Fibroblast of skin of right quadriceps (primary cell): ENCODE measurements at places on chromosomes 2 and 18.

GRCh38 chr18:44048846-44049245 lies 631.8 kb upstream of the SETBP1 start:
- no peak for DNase-seq

- DNase-seq = no peak
Observed at GRCh38 chr2:27708666-27709065, 45.0 kb downstream of the SLC4A1AP start.

GRCh38 chr2:186308347-186308746 lies 177.7 kb upstream of the ZC3H15 start:
- DNase-seq = no peak

GRCh38 chr2:102032368-102033030 lies 40.7 kb downstream of the IL1R2 start:
- no peak for DNase-seq

- DNase-seq = no peak
Observed at GRCh38 chr2:227103583-227103982, 60.4 kb downstream of the COL4A4 start.

- no peak for DNase-seq
Observed at GRCh38 chr2:128348701-128349100, 30.0 kb upstream of the HS6ST1 start.

- DNase-seq = no peak
Observed at GRCh38 chr18:27185025-27185763, at the start of gene CHST9. Gene CHST9 (minus strand): TSS chr18:27185308. CDS start chr18:27142809, 42,499 bp downstream.

DNA sequence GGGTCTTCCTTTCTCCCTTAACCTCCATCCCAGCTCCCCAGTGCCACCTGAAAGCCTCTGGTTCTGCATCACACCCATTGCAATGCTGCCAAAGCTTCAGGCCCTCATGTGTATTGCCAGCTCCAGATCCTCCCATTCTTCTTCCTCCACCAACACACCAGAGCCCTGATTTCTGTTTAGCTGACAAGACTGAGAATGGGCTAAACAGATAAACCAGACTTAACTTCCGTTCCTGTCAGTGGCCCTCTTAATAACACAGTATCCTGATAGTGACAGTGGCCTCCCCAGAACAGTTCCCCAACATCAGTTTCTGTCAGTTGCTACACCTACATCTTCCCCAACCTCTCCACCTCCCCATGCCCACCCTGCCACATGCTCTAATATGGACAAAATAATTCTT lies 31.3 kb upstream of the C1D start:
- no peak for DNase-seq

GRCh38 chr2:197805715-197806633 lies 1.6 kb downstream of the PLCL1 start:
- no peak for DNase-seq

GRCh38 chr2:170493426-170494097 lies 221.6 kb upstream of the SP5 start:
- DNase-seq = peak; percentile 64

DNA sequence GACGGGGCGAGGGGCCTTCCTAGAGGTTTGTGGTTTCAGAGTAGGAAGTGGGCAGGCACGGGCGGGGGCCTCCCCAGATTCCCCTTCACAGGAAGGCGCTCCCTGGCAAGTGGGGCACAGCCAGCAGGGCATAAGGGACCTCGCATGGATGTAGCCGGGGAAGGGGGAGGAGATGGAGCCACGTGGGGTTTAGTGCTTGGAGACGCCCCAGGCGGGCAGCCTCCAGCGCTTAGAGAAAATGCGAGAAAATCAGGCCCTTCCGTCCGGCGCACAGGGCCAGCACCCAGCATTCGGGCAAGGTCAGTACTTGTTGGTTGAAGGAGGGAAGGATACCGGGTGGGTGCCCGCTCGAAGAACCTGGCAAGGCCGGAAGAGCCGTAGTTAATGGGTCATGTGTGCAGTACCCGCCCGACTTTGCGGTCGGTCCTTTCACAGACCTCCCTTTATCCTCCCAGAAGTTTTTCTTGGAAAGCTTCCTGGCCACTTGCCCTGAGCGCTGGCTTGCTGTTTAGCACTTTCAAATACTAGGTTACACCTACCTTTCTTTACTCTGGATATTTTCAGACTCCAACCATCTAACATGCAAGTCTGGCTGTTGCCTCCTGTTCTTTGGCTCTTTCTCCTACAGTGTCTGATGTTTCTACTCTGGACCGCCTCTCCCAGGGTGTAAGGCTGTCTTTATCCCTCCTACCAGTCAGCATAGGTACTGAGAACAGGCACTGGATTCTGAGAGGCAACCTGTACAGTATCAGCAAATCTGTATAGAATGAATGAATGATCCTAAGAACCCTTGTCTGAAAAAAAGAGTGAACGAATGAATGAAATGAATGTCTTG lies 78.1 kb downstream of the CIB4 start:
- no peak for DNase-seq

GRCh38 chr2:40178171-40178778 lies 273.6 kb downstream of the SLC8A1 start:
- no peak for DNase-seq

DNA sequence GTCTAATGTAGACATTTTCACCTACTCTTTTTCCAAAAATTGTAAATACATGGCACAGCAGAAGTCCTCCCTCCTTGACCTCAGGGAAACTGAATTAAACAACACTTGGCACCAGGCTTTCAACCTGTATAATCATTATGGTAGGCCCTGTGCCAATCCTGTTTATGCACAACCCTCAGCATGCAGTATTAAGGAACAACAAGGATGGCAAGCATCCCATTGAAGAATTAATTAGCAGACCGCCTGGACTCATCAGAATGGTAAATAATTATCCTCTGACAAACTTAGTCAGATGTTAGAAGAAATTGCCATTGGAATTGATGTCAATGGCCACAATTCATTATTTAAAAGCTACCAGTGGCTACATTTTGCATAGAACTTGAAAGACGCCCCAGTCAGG lies 66.3 kb upstream of the GALNT5 start:
- no peak for DNase-seq

DNA sequence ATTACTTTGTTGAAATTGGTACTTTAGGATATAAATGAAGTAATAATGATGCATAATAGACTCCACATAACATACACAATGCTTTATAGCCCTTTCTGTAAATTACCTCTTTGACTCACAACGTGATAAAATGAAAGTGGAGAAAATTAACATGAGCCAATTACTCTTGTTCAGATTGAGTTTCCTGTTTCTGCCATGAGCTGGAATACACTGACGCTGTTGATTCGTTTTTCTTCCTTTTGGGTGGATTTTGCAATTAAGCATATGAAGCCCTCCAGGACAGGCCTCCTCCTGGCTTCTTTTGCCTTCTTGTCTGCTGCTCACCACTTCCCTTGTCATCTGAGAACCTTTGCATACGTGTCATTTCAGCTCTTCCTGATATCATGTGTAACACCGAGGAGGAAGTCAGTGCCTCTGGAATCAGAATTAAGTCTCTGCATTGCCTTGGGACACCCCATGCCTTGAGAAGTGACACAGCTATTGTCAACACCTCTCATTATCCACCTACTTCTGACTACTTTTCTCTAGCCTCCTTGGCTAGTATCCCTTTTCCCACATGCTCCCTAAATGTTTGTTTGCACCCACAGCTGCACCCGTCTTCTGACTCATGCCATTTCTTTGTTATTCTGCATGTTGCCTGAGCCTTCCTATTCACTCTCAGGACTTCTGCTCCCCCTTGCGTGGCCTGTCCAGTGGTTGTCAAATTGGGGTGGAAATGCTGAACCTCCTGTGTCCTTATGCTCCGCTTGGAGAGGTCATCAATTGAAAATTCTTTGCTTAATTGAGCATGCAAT lies 134.1 kb downstream of the FMNL2 start:
- DNase-seq = peak; percentile 52

DNA sequence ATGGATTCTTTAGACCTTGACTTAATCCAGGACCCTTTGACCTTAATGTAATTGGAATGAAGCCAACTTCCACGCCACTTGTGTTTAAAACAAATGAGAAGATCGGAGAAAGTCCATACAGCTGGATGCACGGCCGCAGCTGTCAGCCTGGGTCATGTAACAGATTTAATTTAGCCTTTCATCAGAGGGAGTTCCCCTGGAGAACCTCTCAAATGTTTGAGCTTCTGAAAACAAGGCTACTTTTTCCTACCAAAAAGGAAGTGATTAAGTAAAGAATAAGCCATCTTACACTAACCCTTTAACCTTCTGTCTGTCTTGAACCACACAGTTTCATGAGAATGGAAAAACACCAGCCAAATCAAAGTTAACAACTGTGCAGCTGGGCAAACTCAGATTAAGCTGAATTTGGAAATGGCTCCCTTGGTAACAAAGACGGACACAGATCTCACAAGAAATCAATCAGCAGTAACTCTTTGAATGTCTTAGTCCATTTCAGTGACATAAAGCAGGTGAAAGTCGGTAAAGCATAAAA lies 103.6 kb downstream of the DOCK10 start:
- no peak for DNase-seq

GRCh38 chr2:148490840-148491439 lies 153.6 kb upstream of the EPC2 start:
- DNase-seq = no peak

- no peak for DNase-seq
Observed at GRCh38 chr2:235303499-235304291, 190.1 kb upstream of the AGAP1 start.
